Pulmonary artery endothelial cell (primary cell): ENCODE measurements at places on chromosomes 12 and 14. TPM values are rescaled to one million over a fixed set of nuclear protein-coding genes. Genes with fewer than 3 reads are reported as not detected.
A peak's percentile ranks its signal among the peaks of the same experiment; 100 is the strongest.

DNA sequence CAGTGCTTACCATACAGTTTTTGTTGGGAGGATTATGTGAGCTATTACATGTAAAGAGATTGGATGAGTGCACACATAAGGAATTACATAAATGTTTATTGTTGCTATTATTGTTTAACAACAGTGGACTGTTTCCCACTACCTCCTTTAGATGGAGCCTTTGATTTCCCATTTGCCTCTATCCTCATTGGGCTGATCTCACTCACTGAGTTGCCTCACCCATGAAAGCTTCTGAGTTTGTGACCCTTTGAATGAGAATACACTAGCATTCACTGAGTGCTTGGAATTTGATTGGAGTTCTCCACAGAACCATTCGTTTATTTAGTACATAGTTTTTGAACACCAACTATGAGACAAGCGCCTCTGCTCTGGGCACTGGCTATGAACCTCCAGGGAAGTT lies 121.0 kb downstream of the HELB start:
- DNase-seq: no peak

MYH6 gene
- not detected in 2 replicates for total RNA-seq

DNA sequence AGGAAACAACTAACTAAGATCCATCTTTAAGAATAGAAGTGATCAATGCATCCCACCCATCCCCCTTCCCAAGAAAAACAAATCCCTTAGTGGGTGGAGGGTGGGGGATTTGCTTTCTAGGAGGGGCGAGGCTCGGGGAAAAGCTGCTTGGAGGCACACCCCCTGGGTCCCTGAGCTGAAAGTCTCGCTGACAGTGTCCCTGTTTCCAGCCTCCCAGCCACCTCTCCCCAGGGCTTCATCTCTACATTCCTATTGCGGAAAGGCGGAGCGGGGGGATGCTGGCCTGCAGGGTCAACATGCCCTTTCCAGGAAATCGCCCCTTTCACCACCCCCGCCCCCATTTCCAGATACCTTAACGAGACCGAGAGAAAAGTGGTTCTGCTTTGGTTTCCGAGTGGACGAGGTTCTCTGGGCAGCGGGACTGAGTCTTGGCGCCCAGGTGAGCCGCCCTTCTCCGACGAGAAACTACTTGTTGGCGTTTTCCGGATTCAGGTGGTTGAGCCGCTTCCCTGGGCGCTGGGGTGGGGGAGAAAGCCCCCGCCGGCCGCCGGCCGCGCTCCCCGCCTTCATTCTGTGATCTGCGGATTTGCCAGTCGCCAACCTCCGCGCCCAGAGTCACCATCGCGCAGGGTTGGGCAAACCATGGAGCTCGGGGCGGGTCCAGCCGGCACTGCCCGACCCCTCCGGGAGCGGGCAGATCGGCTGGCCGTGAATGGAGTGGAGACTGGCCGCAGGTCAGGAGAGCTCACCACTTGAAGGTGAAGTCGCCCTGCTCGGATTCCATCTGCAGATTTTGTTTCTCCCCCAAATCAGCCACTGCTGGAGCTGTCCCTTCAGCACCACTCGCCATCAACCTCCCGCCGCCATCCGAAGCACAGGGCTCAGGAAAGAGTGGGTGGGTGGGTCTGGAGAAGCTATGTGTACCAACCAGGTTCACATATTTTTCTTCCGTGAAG lies 505 bp downstream of the KCNC2 start:
- no peak for DNase-seq

DNA sequence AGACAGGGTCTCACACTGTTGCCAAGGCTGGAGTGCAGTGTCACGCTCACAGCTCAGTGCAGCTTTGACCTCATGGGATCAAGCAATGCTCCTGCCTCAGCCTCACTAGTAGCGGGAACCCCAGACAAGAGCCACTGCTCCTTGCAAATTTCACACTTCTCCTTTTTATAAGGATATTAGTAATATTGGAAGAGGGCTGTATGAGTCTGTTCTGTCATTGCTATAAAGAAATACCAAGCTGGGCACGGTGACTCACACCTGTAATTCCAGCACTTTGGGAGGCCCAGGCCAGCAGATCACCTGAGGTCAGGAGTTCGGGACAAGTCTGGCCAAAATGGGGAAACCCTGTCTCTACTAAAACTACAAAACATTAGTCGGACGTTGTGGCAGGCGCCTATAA lies 12.9 kb upstream of the ORAI1 start:
- no peak for DNase-seq

DNA sequence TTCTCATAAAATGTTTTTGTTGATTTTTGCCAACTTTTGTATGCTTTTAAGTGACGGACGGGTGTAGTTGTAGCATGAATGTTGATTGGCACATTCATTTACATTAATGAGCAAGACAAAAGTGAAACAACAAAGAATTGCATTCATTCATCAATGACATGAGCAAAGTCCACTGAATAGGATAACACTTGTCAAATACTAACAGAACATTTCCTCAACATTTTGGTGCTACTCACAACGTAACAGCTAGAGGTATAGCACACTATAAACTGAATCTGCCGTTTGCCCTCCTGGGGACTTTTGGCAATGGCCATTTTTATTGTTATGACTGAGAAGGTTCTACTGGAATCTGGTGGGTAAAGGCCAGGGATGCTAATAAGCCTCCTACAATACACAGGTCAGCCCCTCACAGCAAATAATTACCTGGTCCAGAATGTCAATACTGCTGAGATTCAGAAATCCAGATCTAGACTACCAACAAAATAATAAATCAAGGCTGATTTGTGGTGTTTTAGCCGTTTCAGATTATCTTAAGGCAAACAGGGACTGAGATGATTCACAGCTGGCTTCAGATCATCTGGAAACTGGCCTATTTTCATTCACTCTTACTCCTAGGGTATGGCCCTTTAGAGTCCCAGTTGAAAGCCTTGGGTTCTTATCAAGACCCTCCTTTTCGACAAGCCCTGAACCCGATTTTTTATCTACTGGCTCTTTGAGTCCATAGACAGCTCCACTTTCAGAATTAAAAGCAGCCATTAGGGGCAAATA lies 22.5 kb upstream of the CDKN3 start:
- no peak for DNase-seq

GRCh38 chr14:72889366-72889765 lies 4.5 kb downstream of the DPF3 start:
- no peak for DNase-seq

SMCO2 gene
- total RNA-seq: 0.13 and 0.14 TPM in 2 replicates

DNA sequence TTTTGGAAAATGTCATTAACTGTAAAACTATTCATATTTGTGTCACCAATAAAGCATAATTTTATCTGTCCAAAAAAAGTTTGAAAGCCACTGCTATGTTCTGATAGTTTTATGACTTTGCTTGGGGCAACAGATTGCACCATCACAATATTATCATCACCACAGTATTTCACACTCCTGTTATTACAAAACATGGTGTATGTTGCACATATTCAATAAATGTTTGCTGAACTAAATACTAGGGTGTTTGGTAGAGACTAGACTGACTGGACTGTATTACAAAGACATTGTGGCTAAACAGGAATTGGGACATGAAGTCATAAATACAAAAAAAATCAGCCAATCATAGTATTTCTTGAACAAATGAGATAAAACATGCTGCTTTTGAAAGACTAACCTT lies 55.1 kb downstream of the PAWR start:
- no peak for DNase-seq

DNA sequence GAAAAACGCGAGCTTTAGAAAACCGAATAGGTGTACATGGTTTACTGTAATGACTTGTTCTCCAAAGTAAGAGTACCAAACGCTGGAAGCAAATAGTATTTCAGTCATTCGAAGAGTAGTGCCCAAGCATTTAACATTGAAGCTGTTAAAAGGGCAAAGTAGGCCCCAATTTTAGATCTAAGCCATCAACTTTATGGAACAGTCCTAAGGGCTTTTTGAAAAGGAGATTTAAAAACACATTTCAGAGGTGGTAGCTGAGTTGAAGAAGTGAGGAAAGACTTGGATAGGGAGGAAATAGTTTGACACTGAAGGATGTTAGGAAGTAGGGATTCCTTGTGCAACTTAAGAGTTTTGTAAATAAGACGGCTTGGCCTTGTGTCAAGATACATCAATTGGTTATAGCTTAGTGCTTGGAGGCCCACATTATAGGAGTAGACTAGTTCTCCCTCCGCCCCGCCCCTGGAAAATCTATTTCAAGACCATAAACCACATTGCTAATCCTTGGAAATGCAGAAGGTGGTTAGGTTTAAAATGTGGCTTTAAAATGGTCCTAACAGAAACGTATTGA lies 783 bp upstream of the TUBA1B start:
- no peak for DNase-seq

- DNase-seq: no peak
Observed at GRCh38 chr12:62631471-62632410, 165.1 kb downstream of the MON2 start.

TSPAN19 gene
- total RNA-seq: 0.07 and 0.14 TPM in 2 replicates

KCNC2 gene
- not detected in 2 replicates for total RNA-seq

DNA sequence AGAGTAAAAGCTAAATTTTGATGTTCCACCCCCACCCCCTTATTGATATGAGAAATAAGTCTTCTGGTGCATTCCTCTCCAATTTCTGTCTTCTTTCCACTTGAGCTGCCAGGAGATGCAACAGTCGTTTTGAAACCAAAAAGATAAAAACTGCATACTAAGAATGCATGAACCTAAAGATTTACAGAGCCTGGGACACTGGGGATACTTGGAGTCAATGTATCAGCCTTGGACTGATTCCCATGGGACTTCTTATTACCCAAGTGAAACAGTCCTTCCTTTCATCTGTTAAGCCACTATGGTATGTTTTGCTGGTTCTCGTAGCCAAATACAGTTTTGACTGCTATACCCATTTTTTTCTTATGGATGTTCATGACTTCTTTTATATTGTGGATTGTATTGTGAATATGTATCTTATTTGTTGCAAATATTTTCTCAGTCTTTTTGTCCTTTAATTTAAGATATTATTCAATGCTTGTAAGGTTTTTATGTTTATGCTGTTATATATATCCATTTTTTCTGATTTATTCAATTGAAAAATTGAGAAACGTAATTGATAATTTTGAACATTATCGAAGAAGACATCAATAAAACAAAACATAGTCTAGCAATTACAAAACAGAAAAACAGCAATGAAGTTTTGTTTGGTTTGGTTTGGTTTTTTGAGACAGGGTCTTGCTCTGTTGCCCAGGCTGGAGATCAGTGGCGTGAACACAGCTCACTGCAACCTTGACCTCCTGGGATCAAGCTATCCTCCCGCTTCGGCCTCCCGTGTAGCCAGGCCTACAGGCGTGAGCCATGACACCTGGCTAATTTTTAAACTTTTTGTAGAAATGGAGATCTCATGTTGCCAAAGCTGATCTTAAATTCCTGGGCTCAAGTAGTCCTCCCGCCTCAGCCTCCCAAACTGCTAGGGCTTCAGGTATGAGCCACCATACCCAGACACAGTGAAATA lies 85.4 kb upstream of the ETV6 start:
- no peak for DNase-seq

CLEC2A gene
- not detected in 2 replicates for total RNA-seq

DNA sequence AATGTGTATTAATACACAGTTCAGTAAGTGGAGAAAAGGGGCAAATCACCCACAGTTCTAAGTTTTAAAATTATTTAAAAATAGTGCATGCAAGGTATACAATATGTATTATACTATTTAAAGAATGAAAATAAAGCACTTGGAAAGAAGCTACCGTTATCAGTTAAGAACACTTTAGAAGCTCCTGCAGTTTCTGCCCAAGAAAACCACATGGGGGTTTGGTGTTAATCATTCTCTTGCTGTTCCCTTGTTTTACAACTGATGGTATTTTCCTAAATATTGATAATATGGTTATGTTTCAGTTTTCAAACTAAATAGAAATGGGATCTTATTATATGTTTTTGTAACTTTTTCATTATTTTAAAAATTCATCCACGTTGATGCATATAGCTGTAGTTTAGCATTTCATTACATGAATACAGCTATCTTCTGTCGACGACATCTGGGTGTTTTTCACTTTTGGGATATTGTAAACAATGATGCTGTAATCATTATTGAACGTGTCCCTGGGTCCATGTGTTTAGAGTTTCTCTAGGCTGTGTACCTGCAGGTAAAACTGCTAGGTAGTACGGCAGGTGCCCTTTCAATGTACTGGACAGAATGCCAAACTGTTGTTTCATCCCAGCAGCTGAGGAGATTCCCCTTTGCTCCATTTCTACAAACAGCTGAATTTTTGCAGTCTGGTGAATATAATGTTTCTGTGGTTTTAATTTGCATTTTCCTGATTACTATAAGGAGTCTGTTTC lies 64.1 kb downstream of the APPL2 start:
- no peak for DNase-seq

GRCh38 chr14:99602054-99602787 lies 1.8 kb downstream of the CCDC85C start:
- no peak for DNase-seq

GRCh38 chr14:51869411-51870100 lies 9.1 kb downstream of the GNG2 start:
- DNase-seq: no peak

- DNase-seq: no peak
Observed at GRCh38 chr12:95077341-95077740, 3.9 kb upstream of the NR2C1 start.

GRCh38 chr12:120209851-120210250 lies 8.9 kb upstream of the RPLP0 start:
- no peak for DNase-seq

DNA sequence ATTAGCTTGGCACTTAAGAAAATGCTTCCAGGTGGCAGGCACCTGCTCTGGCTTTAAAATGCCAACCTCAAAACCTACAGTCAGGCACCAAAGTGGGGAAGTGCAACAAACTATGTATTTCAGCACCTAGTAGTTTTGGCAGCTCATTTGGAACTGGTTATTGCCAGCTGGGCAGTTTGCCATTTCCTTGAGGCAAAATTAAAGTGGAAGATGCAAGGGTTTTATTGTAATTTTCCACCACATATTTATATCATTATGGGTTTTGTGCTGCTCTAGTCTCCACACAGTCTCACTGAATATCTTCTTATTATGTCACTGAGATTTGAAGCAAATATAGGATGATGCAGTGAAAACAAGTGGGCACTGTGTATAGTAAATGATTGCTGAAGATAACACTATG lies 117.0 kb downstream of the PRKD1 start:
- peak; percentile 7 for DNase-seq

NEMP1 gene
- 6.0 and 15.1 TPM in 2 replicates for total RNA-seq

DNA sequence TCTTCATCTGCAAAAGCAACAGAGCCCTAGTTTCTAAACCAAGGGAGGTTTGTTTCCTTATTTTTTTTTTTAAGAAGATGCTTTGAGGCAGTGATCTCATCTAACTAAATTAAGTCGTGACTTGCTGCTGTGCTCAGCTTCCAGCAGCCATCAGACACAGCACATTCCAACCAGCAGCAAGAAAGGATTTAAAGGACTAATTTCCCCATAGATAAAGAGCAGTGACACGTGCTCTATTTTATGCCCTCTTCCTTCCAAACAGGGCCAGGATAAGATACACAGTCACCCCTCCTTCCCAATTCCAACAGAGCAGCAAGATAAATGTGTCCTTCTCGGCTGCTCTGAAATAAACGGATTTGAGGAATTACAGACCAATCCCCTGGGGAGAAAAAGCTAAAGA lies 81.7 kb downstream of the PRKAB1 start:
- DNase-seq: no peak

CD27 gene
- not detected in 2 replicates for total RNA-seq

GLI1 gene
- 0.04 and 0.07 TPM in 2 replicates for total RNA-seq

SERPINA5 gene
- 0.67 and 1.3 TPM in 2 replicates for total RNA-seq

SERPINA12 gene
- total RNA-seq: not detected in 2 replicates

G2E3 gene
- 14.0 and 34.1 TPM in 2 replicates for total RNA-seq
